ENCODE measurements at places on chromosomes 7 and 10. TPM values are rescaled to one million over a fixed set of nuclear protein-coding genes. Genes with fewer than 3 reads are reported as not detected.

SFTPA1 gene
- not detected for total RNA-seq

DYNC1I1 gene
- 2.6 TPM for total RNA-seq

C7orf57 gene
- total RNA-seq: not detected

HSPA12A gene
- total RNA-seq: 9.3 TPM

KCNIP2 gene
- total RNA-seq: 0.92 TPM

CRPPA gene
- total RNA-seq: 6.9 TPM

TUBB8 gene
- not detected for total RNA-seq

GIMAP7 gene
- 8.2 TPM for total RNA-seq

PNLIP gene
- total RNA-seq: 1.8 TPM

MXI1 gene
- 31.3 TPM for total RNA-seq

LRRD1 gene
- 0.21 TPM for total RNA-seq

GIMAP2 gene
- 14.8 TPM for total RNA-seq

MAT1A gene
- 0.31 TPM for total RNA-seq

SUGCT gene
- 9.9 TPM for total RNA-seq

WIPF3 gene
- 3.4 TPM for total RNA-seq

HOXA1 gene
- total RNA-seq: not detected

CCDC172 gene
- total RNA-seq: not detected

CLIP2 gene
- total RNA-seq: 39.0 TPM

RELN gene
- total RNA-seq: 31.9 TPM
